ENCODE measurements at places on chromosomes 6 and 20.
A peak's percentile ranks its signal among the peaks of the same experiment; 100 is the strongest.

- DNase-seq, result no peak
These were observed 11.6 kb upstream of the ITPR3 start for GRCh38 chr6:33609528-33609927.

DNA sequence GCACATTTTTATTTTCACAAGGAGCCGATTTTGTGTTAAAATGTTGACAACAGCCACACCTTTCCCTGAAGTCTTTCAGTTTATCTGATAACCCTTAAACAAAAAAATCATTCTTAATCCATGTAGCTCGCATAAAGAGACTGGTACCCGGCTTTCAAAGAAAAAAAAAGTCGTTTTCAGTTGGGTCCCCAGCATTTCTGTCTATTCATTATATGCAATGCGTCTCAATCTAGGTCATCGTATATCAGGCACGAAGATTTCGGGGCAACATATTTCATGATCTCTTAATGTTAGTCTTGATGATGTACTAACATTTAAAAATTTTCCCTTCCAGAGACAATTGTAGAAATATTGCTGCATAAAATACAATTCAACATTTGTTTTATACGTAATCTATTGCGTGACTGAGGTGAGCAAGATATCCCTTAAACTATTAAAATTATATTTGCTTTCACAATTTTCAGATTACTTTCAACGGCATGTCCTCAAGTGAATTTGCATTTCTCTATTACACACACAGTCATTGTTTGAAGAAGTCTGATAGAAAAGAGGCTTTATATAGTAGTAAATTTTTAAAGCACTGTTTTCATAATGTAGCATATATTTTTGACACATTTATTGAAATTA is 2.9 kb upstream of the TUBB2B start:
- no peak for DNase-seq

GRCh38 chr6:167832497-167833395 is 6.0 kb downstream of the AFDN start:
- DNase-seq, result no peak

GRCh38 chr6:151160929-151161757 is 78.6 kb upstream of the AKAP12 start:
- DNase-seq, result no peak

- DNase-seq, result peak; percentile 46
These were observed 20.4 kb upstream of the CD109 start for GRCh38 chr6:73675466-73676098.

Measured in stimulated activated CD8-positive, alpha-beta memory T cell treated with anti-CD3 and anti-CD28 coated beads, Interleukin-15, amount 100 ng/mL, for 1 hour (primary cell).